ENCODE measurements at places on chromosomes 7 and 10. TPM values are rescaled to one million over a fixed set of nuclear protein-coding genes. Genes with fewer than 3 reads are reported as not detected.

SLC26A4 gene
- 0.65 TPM for total RNA-seq

GDF10 gene
- 1.2 TPM for total RNA-seq

CAMK1D gene
- 6.3 TPM for total RNA-seq

PRKG1 gene
- 32.7 TPM for total RNA-seq

TMEM236 gene
- total RNA-seq: under 0.01 TPM

ADAMTS14 gene
- total RNA-seq: 5.5 TPM

NSUN6 gene
- 7.5 TPM for total RNA-seq

ZNF273 gene
- total RNA-seq: 1.7 TPM

All from smooth muscle cell of bladder (primary cell).